ENCODE measurements at places on chromosomes 3 and 15.

DNA sequence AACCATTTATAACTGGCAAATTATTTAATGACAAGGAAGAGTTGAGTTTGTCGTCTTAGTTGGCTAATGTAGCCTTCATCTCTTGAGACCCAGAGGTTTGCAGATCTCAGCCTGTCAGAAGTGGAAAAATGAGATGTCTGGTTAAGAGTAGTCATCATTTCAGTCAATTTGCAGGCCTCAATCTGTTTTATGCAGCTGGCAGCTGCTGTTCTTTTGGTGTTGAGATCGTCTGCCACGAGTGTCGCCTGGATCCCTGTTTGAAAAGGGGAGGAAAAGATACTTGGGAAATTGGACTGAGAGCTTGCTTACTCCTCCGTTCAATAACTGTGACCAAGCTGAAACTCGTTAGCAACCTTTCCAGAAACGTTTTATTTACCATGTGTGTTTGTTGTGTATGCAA lies 2.3 kb downstream of the PHLDB2 start:
- DNase-seq = no peak

DNA sequence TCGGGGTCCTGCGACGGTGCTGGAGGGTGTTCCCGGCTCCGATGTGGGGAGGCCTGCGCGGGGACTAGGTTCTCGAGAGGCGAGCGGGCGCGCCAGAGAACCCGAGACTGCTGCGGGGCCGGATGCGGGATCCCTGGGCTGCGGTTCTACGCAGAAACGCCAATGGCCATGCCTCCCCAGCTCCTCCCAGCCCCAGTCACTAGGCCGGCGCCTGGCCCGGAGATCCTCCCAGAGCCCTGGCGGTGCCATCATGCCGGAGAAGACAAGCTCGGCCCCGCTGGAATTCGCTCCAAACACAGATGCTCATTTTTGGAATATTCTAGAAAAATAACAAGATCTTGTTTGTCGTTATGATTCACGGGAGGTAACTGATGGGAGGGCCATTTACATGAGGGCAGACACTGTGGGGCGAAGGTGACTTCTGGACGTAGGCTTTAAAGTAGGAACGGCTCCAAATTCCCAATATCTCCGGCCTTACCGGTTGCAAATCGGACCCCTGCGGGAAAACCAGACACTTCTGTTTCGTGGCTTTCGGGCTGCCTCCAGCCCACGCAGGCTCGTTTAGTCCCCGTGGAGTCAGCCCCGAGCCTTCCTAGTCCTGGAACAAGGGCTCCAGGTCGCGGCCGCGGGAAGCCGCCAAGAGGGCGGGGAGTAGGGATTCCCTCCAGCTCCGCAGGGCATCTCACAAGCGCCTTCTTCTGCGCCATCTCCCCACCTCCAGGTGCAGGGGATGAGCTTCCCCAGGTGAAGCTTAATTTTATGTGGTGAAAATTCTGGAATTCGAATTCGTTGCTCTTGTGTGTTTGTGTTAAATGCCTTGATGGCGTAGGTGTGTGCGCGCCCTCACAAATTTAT lies 74.8 kb upstream of the POLG start:
- DNase-seq = no peak

DNA sequence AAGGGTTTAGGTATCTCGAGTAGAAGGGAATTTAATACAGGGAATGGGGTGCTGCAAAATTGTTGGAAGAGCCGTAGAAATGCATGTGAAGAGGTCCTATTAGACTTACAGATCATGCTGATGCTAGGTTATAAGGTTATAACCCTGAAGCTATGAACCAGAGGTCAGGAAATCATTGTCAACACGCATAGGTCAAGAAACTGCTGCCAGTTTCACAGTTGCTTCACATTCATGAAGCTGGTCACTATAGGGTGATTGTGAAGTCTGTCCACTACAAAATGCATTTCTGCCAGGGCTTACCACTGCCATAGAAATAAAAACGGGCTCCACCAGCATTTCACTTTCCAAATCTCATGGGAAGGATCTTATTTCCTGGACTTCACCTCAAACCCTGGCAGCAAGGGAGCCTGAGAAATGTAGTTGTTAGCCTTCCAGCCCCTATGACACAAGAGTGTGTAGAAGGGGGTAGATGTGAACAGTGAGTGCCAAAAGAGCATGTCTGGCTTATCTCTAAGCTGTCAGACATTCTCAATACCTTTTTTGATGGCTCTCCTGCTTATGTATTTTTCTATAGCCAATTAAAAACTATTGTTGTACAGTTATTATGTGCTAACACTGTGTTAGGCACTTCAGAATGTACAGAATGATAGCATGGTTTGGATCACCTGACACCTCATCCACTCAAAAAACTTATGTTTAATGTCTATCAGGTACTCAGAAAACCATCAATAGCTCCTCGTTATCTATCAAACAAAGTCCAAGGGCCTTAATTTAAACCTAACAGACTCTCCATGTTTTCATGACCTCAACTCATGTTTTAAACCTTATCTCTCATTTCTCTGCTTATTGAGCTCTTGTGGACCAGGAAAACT lies 148.3 kb upstream of the TSC22D2 start:
- DNase-seq = no peak

- DNase-seq = no peak
Measured at GRCh38 chr3:47227678-47228077, 54.9 kb downstream of the KIF9 start.

DNA sequence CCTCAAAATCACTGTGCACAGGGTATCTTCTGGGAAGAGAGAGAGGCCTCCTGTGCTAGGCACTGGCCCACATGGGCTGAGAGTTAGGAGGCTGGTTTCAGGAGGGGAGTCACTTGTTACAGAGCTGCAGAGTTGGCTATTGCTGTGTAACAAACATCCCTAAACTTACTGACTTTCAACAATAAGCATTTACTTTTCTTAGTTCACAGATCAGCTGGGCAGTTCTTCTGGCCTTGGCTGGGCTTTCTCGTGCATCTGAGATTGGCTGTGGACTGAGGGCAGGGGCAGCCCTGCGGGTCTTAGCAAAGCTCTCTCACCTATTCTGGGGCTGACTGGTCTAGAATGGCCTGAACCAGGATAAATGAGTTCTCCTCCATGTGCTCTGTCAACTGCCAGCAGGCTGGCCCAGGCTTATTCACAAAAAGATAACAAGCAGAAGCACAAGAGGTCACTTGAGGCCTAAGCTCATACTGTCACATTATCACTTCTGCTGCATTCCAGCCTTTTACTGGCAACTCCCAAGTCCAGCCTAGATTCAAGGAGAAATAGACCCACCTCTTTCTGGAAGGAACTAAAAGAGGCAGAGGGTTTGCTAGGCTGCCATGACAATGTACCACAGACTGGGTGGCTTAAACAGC lies 17.2 kb upstream of the RBSN start:
- DNase-seq = no peak

- DNase-seq = no peak
Measured at GRCh38 chr15:98878172-98878571, 129.4 kb downstream of the PGPEP1L start.

DNA sequence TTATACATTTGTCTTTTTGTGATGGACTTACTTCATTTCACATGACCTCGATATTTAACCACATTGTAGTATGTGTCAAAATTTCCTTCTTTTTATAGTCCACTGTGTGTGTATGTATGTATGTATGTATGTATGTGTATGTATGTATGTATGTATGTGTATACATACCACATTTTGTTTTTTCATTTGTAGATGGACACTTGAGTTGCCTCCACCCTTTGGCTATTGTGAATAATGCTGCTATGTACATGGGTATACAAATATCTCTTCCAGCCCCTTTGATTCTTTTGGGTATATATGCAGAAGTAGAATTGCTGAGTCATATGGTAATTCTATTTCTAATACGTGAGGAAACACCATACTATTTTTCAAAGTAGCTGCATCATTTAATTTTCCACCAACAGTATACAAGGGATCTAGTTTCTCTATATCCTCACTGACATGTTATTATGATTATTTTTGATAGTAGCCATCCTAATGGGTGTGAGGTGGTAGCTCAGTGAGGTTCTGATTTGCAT lies 228.2 kb downstream of the OPA1 start:
- no peak for DNase-seq

DNA sequence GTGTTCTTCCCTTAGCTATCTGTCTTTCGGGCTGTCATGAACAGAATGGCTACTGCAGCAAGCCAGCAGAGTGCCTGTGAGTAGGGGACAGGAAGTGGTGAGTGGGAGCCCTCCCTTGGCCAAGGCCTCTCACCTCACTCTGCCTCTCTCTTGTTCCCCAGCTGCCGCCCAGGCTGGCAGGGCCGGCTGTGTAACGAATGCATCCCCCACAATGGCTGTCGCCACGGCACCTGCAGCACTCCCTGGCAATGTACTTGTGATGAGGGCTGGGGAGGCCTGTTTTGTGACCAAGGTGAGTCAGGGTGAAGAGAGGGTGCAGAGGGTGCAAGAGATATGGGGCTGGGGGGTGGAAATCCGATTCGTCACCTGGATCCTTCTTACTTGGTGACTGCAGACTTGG lies 3.0 kb downstream of the DLL4 start:
- DNase-seq = no peak

DNA sequence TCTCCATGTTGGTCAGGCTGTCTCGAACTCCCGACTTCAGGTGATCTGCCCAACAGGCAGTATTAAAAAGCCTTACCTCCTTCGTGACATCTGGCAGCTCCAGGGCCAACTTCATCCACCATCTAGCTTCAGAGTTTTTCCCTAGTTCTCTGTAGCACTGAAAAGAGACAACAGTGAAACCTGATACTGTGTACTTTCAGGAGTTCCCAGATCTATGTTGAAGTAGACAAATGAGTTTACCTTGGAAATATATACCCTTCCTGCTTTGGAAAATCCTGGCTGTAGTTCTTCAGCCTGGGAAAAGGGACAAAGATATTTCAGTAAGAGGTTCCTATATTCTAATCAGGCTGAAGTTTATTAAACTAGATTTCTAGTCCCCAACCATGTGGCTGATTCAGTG lies 18.0 kb downstream of the RMDN3 start:
- no peak for DNase-seq

DNA sequence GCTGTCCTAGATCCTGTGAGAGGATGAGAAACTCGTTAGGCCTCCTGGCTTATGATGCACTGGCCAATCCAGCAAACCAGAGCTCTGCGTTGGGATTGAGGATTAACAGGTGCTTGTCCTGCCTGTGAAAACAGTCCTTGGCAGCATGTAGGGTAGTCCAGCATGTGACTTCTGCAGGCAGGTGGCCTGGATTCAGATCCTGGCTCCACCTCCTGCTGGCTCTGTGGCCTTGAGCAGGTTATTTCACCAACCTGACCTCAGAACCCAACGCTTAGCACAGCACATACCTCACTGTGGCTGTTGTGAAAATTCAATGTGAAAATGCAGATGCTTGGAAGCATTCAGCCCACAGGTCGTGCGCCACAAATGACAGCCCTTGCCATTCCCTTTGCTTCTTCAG lies 33.6 kb downstream of the PLA2G4D start:
- DNase-seq = no peak

- peak; percentile 59 for DNase-seq
Measured at GRCh38 chr15:31346367-31347066, 19.9 kb downstream of the KLF13 start.

DNA sequence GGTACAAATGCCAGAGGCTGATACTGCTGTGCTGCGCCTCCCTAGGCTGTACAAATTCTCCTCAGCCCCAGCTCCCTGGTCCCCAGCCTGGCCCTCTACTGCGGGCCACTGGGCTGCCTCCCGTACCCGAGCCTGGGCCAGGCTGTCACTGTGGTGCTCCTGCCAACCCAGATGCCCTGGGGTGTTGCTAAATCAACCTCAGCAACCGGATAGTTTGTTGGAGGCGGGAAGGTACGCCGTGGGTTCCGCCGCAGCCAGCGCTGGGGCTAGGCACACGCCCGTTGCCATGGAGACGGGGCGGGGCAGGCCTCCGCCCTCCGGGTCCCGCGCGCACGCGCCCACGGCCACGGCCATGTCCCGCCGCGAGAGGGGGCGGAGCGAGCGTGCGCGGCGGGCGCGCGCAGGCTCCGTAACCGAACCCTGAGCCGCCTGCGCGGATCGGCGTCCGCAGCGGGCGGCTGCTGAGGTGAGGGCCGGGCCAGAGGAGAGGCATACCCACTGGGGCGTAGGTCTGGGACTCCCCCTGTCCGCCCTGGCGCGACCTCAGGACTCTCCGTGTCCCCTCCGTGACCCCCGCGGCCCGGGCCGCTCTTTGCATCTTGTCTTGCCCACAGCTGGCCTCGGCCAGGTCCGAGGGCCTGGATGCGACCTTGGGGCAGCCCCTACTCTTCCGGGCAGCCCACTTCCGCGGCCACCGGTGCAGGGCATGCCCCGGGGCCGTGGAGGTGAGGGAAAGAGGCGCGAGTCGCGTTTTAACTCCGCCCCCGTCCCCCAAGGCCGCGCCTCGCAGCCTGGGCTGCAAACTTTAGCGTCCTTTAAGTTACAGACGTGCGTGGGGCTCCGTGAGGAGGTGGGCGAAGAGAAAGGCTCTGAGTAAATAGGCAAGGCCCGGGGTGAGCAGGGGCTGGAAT lies at the start of gene TEX264:
Gene TEX264 (plus strand): TSS at position 430 of the 911 bp plus-strand sequence. CDS start 3,053 bp downstream, outside the sequence.
- peak; percentile 95 for DNase-seq

- no peak for DNase-seq
Measured at GRCh38 chr3:53709256-53709655, 137.0 kb downstream of the CHDH start.

- DNase-seq = no peak
Measured at GRCh38 chr3:113649174-113649845, 47.1 kb downstream of the USF3 start.

- no peak for DNase-seq
Measured at GRCh38 chr15:100914876-100915275, 4.3 kb upstream of the LRRK1 start.

DNA sequence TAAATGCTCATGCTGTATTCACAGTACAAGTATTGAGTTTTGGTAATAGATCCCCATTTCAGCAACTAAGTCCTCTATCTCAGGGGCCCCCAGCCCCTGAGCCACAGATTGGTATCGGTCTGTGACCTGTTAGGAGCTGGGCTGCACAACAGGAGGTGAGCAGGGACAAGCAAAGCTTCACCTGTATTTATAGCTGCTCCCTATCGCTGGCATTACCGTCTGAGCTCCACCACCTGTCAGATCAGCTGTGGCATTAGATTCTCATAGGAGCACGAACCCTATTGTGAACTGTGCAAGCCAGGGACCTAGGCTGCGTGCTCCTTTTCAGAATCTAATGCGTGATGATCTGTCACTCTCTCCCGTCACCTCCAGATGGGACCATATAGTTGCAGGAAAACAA lies 262.8 kb upstream of the UBE2E2 start:
- no peak for DNase-seq

DNA sequence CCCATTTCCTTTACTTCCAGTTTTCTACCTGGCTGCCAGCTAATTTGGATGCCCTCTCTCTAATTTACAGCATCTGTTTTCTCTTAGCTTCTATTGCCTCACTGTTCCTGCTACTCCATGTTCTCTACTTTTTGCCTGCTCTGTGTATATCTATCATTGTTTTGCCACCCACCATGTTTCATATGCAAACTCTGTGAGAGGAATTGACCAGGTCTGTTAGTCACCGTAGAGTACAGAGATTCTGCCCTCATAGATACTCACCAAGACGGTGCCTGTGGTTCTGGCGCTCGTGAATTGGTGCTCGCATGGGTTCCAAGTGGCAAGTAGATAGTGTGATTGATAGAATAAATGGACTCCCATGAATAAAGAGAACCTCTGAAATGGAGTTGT lies 288.8 kb downstream of the CNTN6 start:
- DNase-seq = no peak

Data from activated naive CD8-positive, alpha-beta T cell treated with anti-CD3 and anti-CD28 coated beads for 36 hours (primary cell).